C1 segment of cervical spinal cord (tissue), 14 donors: ENCODE measurements at places on chromosomes 4 and X.

GRCh38 chr4:82437285-82438005, 7.1 kb downstream of the ENOPH1 start:
- no peak for DNase-seq

- DNase-seq: no peak
Observed at GRCh38 chr4:165964591-165964990, 91.6 kb downstream of the TLL1 start.

- DNase-seq: no peak
Observed at GRCh38 chrX:49876750-49877149, 2.5 kb upstream of the USP27X start.

GRCh38 chr4:52298444-52298843, 247.3 kb downstream of the SPATA18 start:
- DNase-seq: no peak

- no peak for DNase-seq
Observed at GRCh38 chrX:131330735-131331134, 41.6 kb upstream of the IGSF1 start.

- no peak for DNase-seq
Observed at GRCh38 chrX:15702488-15703371, 35.3 kb upstream of the CA5B start.

DNA sequence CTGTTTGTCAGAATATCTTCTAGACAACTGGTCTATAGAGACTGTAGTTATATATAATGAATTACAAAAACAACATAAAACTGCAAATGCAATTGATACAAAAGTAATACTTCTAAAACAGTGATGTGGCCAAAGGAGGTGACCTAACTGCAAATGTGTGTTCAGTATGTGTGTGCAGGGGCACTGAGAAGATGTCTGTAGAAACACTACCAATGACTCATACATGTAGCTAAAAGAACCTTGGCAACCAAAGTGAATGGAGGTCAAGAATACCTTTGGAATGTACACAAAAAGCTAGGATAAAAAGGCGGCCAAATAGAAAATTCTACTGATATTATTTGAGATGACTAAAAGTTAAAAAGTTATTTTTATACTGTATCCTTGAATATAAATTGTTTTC, 261.8 kb downstream of the CAMK2D start:
- DNase-seq: no peak

- DNase-seq: no peak
Observed at GRCh38 chr4:119103263-119103662, 32.4 kb upstream of the MYOZ2 start.
